ENCODE measurements at places on chromosomes 5 and 9. TPM values are rescaled to one million over a fixed set of nuclear protein-coding genes. Genes with fewer than 3 reads are reported as not detected.

The S1PR3 gene
- 3.3 TPM for total RNA-seq

The NUDT12 gene
- total RNA-seq = 15.5 TPM

The SPATA31A3 gene
- not detected for total RNA-seq

The MCIDAS gene
- 3.6 TPM for total RNA-seq

The ZBTB34 gene
- total RNA-seq = 5.3 TPM

The CDH18 gene
- 1.8 TPM for total RNA-seq

The GHR gene
- 0.47 TPM for total RNA-seq

The CD14 gene
- total RNA-seq = 2.6 TPM

The INSYN2B gene
- 0.97 TPM for total RNA-seq

The CANX gene
- 1,531 TPM for total RNA-seq

The WNT8A gene
- not detected for total RNA-seq

The ECM2 gene
- not detected for total RNA-seq

The CARD6 gene
- 2.7 TPM for total RNA-seq

The PLPPR1 gene
- not detected for total RNA-seq

The SPATA31E1 gene
- total RNA-seq = not detected

The PPP2R2B gene
- not detected for total RNA-seq

The SLIT3 gene
- not detected for total RNA-seq

The PFN3 gene
- not detected for total RNA-seq

The NRG2 gene
- 3.9 TPM for total RNA-seq

The APBB3 gene
- total RNA-seq = 9.8 TPM

The BASP1 gene
- 162 TPM for total RNA-seq

All from NCI-H460 (cell line).